Smooth muscle cell of bladder (primary cell): ENCODE measurements at places on chromosomes 3 and 15. TPM values are rescaled to one million over a fixed set of nuclear protein-coding genes. Genes with fewer than 3 reads are reported as not detected.

POLR2M gene
- 255 and 306 TPM in 2 replicates for total RNA-seq

IQCF5 gene
- not detected in 2 replicates for total RNA-seq

FSTL1 gene
- 887 and 1,090 TPM in 2 replicates for total RNA-seq

TMEM40 gene
- not detected in 2 replicates for total RNA-seq

GATM gene
- total RNA-seq = 0.14 and 0.55 TPM in 2 replicates

PRR20G gene
- total RNA-seq = not detected in 2 replicates

FANCD2OS gene
- not detected in 2 replicates for total RNA-seq

CD200R1 gene
- total RNA-seq = under 0.01 TPM in 1 of 2 replicates, not detected in the other
